ENCODE measurements at places on chromosomes 4 and X.

GRCh38 chr4:108821351-108821930 is 58.6 kb upstream of the ETNPPL start:
- DNase-seq = no peak

- no peak for DNase-seq
These were observed 407.6 kb upstream of the BOD1L1 start for GRCh38 chr4:14035076-14035475.

DNA sequence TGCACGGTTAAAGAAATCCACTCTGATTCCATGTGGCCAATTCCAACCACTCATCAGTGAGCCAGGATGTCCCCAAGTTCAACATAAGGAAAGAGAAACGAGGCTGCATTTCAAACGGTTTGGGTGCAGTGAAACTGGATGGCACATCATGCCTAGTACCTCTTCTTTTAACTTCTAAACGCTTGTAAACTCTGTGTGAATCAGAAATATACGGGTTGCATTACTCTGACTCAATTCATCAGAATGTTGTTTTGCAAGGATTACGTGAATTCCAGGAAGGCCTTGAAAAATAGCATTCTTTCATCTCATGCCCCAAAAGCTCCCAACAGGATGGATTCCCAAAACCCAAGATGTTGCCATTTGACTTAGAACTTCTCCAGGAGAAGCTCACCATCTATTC is 270.4 kb downstream of the LDB2 start:
- no peak for DNase-seq

GRCh38 chr4:33429971-33430370 is 2709.8 kb downstream of the PCDH7 start:
- no peak for DNase-seq

Data from stimulated activated CD8-positive, alpha-beta memory T cell treated with anti-CD3 and anti-CD28 coated beads, Interleukin-7, amount 100 ng/mL, for 1 hour (primary cell).